ENCODE measurements at places on chromosomes 7 and 10.

DNA sequence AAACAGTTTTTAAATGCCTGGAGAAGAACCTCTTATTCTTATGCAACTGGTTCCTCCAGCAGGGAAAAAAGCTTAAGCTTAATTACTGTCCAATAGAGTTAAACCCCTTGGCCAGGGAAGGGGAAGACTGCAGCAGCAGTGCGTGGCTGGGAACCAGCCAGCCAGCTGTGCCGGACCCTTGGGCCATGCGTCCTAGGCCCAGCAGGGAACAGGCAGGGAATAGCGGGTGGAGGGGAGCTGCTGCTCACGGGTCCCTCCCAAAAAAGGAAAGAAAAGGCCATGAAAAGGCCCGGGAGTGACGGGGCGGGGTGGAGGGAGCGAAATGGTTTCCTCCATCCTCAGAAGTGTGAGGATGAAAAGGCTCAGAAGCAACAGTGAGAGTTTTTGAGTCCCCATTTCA lies 35.2 kb upstream of the HECW1 start:
- no peak for DNase-seq

DNA sequence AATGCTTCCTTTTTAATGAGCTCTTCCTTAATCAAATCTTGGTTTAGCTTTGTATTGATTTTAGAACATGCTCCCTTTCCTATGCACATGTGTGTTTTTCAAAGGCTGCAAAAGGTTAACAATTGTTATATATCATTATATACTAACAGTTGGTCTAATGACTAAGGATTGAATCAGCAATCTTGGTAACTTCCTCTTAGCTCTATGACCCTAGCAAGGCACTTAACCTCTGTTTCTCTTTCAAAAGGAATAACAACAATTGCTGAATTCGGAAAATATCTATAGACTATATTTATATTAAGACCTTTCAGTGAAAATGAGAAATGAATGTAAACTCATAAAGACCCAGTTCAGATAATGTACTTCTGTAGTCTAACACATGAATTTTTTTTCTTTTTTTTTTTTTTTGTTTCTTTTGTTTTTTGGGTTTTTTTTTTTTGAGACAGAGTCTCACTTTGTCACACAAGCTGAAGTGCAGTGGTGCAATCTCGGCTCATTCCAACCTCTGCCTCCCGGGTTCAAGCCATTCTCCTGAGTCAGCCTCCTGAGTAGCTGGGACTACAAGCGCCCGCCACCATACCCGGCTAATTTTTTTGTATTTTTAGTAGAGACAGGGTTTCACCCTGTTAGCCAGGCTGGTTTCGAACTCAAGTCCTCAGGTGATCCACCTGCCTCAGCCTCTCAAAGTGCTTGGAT lies 48.8 kb downstream of the HOXA1 start:
- DNase-seq, result no peak

GRCh38 chr10:71242622-71243009 lies 30.2 kb downstream of the UNC5B start:
- no peak for DNase-seq

DNA sequence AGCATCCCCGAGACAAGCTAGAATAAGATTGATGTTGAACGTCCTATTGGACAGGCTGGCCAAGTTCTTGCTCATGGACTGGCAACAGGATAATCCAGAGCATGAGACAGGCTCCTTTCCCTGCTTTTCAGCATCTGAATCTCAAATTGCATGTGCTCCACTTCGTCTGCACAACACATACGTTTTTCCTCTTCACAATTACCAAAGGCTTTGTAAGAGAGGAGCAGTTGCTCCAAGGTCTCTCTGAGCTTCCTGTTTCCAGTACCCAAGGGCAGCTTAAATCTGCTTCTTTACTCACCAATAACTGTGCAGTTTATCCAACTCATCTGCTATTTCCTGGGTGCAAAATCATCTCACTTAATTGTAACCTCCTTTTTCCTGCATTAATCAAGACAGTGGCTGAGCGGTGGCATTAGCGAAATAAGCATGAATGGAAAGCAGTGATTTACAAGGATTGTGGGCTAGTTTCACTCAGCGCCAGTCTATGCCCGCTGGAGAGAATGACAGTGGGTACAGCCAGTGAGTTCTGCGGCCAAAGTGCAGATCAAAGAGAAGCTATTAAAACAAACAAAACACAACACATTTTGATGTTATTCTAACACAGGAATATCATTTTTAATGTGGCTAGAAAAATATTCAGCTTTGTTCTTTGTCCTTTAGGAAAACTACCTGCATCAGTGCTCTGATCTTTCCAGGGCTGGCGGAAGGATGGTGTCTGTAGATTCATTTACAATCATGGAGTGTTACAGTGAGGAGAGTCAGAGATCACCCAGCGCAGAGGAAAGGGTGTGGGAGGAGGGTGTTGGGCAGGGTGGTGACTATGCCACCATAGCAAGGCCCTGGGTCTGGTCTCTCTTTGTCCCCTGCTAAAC lies 79.8 kb downstream of the CHN2 start:
- no peak for DNase-seq

DNA sequence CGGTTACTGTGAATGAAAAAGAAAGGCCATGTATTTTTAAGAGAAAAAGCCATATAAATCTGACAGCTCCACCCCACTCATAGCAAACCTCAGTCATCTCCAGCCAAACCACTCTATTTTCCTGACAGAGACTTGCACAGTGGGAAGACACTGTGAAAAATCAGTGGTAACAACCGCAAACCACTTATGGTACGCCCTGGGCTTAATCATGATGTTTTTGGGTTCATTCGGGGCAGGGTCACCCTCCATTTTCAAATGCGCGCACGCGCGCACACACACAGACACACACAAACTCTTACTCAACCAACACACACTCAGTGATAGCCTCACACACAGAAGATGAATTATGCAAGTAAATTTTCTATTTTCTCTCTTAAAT lies 82.1 kb upstream of the HPS1 start:
- DNase-seq, result no peak

DNA sequence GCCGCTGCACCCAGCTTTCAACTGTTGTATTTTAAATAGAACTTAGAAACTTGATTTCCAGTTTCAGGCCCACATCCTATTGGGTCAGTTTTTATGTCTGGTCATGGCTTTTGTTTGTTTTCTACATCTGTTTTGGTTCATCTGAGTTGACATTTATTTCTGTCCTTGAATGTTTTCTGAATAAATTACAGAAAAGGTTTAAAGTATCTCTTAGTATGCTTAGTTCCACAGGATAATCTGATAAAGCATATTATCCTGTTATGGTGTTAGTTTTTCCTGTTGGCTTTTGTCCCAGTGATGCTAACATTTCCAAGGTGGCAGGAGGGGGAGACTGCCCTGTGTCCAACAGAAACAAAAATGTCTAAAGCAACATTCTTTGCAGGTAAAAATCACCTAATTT lies 733.2 kb downstream of the INHBA start:
- DNase-seq, result no peak

GRCh38 chr7:12709726-12710502 lies 22.5 kb downstream of the ARL4A start:
- DNase-seq, result no peak

DNA sequence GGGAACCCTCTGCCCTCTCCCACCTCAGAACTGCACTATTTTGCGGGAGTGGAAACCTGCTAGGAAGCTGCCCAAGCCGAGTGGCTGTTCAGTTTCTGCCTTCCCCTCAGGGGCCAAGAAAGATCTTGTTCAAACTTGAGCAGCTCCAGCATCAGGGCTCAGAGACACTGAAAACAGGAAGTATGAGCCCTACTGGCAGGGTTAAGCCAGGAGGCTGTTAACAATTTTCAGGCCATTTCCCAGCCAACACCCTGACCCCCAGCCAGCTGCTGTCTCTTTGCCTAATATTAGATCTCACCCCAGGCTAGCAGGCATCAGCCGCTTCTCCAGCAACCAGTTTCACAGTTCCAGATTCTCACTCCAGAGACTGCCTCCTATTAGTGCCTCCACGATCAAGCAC lies 9.2 kb downstream of the PLAU start:
- no peak for DNase-seq

DNA sequence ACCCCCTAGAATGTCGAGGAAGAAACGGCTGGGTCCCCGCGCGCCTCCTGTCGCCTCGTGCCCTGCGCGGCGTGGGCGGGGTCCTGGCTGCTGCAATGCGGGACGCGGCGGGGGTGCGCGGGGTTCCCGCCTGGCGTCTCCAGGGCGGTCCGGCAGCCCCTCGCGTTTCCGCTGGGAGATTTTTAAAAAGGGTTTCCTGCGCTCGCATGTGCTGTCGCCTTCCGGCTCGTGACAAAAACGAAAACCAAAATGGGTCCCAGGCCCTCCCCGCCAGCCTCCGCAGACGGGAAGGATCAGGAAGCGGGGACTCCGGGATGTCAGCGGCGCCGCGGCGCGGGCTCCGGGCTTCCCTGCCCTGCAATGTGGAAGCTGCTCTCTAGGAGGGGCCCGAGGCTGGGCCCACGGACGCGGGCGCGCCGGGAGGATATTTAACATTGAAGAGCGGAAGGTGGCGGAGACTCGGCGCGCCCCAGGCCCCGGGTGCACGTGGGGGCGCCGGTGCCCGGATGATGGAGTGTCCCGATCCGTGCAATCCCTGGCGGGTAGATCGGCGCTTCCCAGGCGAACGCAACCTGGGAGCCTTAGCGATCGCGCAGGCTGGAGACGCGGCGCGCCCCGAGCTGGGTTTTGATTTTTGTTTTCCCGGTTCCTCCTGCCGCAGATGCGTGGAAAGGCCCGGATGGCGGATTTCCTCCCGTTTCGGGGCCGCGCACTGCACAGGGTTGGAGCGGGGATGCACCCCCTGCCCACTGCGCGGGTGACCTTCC lies 1.0 kb downstream of the PFKP start:
- no peak for DNase-seq

DNA sequence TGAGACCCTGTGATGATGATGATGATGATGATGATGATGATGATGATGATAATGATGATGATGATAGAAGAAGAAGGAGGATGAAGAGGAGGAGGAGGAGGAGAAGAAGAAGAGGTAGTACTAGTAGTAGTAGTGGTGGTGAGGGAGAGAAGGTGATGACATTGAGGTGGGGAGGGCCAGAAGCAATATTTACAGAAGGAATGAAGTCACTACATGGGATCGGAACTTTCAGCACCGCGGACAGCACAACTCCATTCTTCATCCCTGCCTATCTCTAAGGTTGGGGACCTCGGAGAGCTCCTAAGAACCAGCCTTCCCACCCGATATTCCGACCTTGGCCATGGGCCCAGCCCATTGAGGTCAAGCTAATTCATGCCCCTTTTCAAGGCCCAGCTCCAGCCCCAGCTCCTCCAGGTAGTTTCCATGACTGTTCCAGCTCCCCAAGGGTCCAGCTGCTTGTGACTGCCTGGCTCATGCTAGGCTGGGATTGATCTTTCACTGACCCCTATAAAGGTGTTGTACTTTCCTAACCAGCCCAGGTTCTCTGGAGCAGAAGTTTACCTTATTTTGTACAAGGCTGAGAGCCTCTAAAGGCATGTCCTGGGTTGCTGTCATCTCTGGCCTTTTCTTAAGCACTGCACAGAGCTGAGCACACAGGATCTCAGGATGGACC lies 10.3 kb downstream of the CRHR2 start:
- peak; percentile 61 for DNase-seq

- DNase-seq, result no peak
Observed at GRCh38 chr7:20595971-20596370, 19.5 kb upstream of the ABCB5 start.

- DNase-seq, result no peak
Observed at GRCh38 chr7:90680484-90680883, 84.4 kb downstream of the CDK14 start.

DNA sequence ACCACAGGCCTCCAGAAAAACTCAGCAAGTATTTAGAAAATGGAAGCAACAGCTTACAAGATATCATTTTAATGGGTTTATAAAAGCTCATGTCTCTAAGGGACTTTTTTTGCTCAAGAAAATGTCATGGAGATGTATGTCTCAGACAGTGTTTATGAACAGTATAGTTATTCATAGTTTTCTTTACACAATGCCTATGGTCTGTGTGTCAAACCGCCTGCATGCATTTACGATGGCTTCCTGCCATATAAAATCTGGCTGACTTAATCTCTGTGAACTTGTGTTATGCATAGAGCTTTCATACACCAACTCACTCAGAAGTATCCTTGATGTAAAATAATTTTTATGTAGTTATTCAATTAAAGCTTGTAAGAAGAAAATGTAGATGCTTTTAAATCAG lies 1314.2 kb upstream of the LRRTM3 start:
- no peak for DNase-seq

GRCh38 chr10:29746080-29746797 lies 111.5 kb upstream of the SVIL start:
- DNase-seq, result peak; percentile 17

DNA sequence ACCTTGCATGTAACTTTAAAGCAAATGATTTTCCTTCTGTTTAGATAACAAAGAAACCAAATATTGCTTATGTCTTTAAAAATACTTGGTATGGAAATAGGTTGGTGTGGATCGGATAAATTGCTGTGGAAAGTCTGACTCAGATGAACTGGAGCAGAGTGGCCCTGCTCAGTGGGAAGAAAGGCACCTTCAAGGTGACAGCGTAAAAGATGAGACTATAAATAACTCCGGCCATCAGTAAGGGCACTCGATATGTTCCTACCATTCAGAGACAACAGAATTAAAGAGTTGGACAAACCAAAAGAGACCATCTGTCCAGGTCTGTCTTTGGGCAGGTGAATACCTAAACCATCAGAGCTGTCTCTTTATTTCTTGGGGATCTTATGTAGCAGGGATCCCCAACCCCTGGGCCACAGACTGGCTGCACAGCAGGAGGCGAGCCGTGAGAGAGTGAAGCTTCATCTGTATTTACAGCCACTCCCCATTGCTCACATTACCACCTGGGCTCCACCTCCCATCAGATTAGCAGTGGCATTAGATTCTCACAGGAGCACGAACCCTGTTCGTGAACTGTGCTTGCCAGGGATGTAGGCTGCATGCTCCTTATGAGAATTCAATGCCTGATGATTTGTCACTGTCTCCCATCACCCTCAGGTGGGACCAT lies 357.1 kb downstream of the PRPF18 start:
- DNase-seq, result no peak

DNA sequence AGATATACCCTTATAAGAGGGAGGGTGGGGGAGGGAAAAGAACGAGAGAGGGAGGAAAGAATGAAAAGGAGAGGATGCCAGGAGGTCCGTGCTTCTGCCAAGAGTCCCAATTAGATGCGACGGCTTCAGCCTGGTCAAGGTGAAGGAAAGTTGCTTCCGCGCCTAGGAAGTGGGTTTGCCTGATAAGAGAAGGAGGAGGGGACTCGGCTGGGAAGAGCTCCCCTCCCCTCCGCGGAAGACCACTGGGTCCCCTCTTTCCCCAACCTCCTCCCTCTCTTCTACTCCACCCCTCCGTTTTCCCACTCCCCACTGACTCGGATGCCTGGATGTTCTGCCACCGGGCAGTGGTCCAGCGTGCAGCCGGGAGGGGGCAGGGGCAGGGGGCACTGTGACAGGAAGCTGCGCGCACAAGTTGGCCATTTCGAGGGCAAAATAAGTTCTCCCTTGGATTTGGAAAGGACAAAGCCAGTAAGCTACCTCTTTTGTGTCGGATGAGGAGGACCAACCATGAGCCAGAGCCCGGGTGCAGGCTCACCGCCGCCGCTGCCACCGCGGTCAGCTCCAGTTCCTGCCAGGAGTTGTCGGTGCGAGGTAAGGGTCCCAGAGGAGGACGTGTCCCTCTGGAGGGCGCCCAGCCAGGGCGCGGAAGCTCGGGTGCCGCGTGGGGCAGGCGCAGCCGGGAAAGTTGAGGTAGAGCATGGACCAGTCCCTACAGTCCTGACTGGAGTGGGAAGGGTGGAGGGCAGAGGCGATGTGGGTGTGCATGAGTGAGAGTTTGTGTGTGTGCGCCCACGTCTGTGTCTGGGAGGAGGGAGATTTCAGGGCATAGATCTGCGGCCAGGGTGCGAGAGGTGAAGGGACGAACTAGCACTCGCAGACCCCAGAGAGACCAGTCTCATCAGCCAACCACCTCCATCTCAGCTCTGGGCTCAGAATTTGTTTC lies 844 bp downstream of the GRM3 start:
- no peak for DNase-seq

GRCh38 chr7:155648752-155649339 lies 4.4 kb downstream of the RBM33 start:
- DNase-seq, result no peak

All from HFF-Myc (cell line).